ENCODE measurements at places on chromosomes 4 and X. TPM values are rescaled to one million over a fixed set of nuclear protein-coding genes. Genes with fewer than 3 reads are reported as not detected.

GATA1 gene
- total RNA-seq, result not detected

STBD1 gene
- 17.5 TPM for total RNA-seq

ETNPPL gene
- not detected for total RNA-seq

SLC26A1 gene
- 4.1 TPM for total RNA-seq

SSX4 gene
- total RNA-seq, result not detected

AVPR2 gene
- total RNA-seq, result not detected

MAGEB1 gene
- not detected for total RNA-seq

NLRP2B gene
- not detected for total RNA-seq

HAND2 gene
- total RNA-seq, result 38.4 TPM

UBQLN2 gene
- total RNA-seq, result 20.2 TPM

TRAM1L1 gene
- total RNA-seq, result not detected

STAG2 gene
- total RNA-seq, result 82.7 TPM

GPRASP3 gene
- total RNA-seq, result 4.0 TPM

GLOD5 gene
- not detected for total RNA-seq

DUX4 gene
- not detected for total RNA-seq

MBNL3 gene
- 31.1 TPM for total RNA-seq

Data from transverse colon (tissue), 4 donors.